ENCODE measurements at places on chromosomes 2 and 18. TPM values are rescaled to one million over a fixed set of nuclear protein-coding genes. Genes with fewer than 3 reads are reported as not detected.

DNA sequence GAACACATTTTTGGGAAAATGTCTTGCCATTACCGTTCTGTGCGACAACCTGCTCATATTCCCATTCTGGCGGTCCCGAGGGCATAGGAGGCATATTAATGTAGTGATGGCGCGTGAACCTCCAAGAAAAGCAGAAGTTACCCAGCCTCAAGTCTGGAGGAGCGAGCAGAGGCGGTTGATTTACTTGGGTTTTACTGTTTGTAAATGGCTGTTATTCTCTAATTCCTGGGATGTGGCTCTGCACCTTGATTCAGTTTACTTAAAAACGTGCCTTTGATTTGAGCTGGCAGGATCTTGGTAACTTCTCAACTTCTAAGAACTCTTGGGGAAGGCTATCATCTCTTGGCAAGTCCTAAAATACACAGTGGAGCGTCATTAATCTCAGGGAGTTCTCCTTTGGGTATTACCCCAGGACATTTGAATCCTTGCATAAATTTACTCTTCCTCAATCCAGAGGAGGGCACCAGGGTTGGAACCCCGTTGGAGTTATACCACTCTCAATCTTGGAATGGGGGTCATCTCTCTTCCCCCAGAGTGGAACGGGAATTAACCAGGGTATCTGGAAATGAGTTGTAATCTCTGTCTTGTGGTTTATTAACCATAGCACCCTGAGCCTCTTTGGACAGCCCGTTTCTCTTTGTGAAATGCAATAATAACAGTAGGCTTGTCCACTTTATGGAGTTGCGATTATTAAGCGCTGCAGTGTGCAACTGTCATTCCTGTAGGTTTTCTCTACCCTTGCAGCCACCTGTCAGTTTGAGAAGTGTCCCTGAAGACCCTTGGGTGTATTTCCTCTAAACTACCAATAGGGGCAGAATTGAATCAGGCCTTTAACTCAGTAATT lies 2.1 kb downstream of the HK2 start:
- peak; percentile 42 for DNase-seq

GRCh38 chr2:80459028-80459427 lies 154.5 kb upstream of the LRRTM1 start:
- DNase-seq: no peak

Gene NEB
- total RNA-seq: 3.9 TPM

GRCh38 chr2:143513081-143513480 lies 383.9 kb downstream of the ARHGAP15 start:
- no peak for DNase-seq
